ENCODE measurements at places on chromosomes 12 and 14.

- DNase-seq: no peak
Measured at GRCh38 chr12:121404734-121405133, 4.8 kb downstream of the RNF34 start.

DNA sequence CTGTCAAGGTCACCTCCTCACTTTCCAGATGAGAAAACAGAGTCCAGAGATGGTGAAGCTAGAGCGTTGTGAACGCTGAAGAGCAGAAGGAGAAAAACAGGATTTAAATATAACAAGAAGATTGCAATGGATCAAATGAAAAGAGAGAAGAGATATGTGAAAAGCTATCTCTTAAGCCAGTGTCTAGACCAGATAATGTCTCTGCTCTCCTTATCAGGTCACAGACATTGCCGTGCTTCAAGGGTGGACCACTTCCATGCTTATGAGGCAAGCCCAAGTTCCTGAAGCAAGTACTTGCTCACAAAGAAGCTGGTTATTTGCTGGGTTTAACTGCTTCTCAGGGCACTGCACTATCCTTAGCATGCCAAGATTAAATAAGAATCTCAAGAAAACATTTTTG lies 31.6 kb upstream of the FRS2 start:
- no peak for DNase-seq

DNA sequence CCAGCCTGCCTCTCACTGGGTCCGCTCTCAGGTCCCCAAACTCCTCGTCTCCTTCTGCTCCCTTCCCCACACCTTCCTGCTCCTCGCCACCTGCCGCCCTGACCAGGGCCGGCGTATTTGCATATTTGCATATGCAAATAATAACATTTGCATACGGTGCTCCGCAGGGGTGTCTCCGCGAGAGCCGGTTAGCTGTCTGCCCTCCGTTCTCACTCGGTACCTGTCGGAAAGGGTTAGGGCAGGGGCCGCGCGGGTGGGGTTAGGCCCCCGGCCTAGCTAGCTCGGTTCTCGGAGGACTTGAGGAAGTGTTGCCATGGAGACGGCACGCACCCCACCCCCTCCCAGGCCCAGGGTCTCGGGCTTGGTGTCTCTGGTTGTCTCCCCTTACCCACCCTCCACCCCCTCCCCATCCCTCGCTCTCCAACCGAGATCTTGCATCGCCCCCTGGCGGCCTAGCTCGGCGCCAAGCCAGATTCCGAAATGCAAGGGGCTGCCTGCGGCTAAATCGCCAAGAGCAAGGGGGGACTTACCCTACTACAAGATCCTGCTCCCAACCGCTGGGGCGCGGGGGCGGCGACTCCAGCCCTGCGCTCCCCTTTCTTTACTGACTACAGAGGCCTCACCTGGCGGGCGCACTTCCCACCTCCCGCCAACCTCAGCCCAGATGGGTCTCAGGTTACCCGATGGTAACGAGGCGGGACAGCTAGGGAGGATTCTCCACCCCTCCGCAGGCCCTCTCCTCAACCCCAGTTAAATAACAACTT lies 8.1 kb downstream of the STAC3 start:
- DNase-seq: peak; percentile 83

DNA sequence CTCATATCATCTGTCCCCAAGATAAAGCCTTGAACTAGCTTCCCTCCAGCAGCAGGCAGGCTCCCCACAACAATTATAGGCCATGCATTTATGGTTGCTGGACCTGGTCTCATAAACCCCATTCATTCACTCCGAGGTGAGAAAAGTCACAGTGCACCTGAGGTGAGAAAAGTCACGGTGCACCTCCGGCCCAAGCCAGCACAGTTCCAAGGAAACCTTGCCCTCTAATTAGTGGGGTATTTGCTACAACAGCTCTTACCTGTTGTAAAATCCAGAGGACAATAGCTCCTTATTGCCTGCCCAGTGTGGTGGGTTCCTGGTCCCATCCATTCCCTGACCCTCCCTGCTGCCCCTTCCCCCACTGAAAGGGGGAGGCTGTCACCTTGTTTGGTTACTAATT lies 65.6 kb downstream of the FBXL14 start:
- no peak for DNase-seq

- no peak for DNase-seq
Measured at GRCh38 chr12:108325549-108325948, 13.6 kb downstream of the CMKLR1 start.

DNA sequence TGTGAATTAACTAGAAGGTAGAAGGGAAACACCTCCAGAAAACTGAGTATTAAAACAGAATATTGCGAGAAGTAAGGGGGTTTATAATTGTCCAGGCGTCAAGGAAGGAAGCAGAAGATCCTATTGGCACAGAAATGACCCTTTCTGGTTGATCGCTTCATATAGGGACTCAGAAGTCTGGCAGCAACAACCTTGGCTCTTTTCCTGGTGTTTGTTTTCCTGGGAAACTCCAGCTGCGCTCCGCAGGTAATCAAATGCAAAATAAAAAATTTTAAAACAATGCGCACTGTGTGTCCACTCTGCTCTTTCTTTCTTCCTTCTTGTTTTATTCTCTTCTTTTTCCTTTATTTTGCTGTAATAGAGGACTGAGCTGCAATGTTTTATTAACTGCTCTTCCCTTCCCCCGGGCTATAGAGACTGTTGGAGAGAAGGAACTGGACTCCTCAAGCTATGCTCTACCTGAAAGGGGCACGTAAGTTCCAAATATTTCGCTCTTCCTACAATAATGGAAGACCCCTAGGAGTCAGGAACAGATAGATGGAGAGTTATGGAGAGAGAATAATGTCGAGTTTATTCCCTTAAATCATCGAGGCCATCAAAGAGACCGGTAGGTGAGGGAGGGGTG lies 737 bp downstream of the SPX start:
- peak; percentile 10 for DNase-seq

DNA sequence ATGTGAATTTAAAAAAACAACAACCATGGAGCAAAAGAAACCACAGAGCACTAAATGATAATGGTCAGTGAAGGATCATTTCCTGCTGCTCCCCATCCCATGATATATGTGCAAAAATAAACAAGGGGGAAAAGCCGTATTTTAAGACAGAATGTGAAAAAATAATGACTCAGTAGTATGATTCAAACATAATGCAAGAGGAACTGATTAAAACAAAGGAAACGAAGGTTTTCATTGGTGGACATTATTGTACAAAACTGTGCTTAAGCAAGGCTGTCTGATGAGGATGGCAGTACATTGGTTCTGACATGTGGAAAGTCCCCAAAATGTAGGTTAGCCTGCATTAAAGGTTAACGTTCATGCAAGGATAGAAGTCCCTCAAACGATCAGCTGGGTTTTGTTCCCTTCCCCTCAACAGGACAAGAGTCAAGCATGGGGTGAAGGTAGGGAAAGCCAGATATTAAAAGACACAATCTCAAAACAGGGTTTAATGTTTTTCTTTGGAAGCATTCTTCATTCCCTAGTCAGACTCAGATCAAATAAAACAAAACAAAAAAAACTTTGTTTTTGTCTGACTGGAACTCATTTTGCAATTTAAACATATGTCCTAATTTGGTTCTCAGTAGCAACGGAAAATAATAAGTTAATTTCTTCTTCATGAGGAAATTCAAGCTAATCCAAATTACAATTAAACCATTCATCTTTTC lies 26.3 kb upstream of the PTGDR start:
- DNase-seq: no peak

DNA sequence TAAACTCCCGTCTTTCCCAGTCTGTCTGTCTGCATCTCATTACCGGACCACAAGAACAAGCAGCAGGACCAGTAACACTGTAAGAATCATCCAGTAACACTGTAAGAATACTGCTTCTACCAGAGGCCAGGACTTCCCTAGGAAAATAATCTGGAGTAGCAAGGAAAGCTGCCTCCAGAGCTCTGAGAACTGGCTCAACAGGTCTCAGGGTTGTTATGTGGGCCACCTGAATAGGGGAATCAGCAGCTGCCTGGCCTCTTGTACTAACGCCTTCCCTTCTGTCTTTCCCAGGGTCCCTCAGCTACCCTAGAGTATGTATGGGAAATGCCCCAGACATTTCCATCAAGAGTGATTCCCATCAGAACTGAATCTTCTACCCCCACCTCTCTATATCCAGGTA lies 954 bp upstream of the SLC39A2 start:
- DNase-seq: no peak

- DNase-seq: no peak
Measured at GRCh38 chr14:68611599-68611998, 181.3 kb downstream of the ZFP36L1 start.

DNA sequence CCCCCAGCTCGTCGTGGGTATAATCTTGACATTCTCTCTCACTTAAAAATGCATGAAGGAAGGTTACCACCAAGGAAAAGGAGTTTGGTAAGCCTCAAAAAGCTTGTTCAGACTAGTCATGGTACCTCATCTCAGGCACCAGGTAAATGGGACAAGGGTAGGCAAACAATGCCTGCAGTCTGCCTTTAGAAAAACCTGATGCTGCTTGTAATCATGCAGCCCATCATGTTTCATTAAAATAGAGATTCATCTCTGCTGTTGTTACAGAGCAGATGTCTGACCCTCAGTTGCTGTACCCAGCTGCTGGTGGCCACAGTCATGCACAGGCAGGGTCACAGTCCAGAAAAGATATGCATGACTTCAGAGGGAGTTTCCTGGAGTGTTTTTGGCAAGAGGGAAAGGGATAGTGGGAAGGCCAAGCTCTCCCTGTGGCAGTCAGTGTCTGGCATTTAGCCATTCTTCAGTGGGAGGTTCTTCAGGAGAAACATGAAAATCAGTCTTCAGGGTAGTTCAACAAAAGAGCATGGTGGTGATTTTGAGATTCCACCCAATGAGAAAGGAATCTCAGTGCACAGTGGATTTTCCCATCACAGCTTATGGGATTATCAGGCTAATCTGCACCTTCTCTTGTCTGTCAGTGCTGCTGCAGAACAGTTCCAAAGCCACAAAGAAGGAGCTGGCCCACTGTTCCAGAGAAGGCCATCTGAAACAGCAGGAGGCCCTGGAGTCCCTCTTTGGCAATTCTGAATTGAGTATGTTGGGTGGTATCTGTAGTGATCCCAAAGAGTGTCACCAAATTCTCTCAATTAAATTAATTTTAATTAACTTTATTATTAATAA lies 202.7 kb upstream of the FRMD6 start:
- no peak for DNase-seq

DNA sequence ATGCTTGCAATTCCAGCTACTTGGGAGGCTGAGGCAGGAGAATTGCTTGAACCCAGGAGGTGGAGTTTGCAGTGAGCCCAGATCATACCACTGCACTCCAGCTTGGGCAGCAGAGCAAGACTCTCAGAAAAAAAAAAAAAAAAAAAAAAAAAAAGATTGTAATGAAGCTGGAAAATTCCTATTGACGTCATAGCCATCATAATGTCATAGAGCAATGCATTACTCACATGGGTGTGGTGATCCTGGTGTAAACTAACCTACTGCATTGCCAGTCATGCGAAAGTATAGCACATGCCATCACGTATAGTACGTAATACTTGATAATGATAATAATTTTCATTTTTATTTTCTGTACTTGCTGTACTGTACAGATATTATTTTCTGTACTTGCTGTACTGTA lies 42.7 kb upstream of the NID2 start:
- no peak for DNase-seq

DNA sequence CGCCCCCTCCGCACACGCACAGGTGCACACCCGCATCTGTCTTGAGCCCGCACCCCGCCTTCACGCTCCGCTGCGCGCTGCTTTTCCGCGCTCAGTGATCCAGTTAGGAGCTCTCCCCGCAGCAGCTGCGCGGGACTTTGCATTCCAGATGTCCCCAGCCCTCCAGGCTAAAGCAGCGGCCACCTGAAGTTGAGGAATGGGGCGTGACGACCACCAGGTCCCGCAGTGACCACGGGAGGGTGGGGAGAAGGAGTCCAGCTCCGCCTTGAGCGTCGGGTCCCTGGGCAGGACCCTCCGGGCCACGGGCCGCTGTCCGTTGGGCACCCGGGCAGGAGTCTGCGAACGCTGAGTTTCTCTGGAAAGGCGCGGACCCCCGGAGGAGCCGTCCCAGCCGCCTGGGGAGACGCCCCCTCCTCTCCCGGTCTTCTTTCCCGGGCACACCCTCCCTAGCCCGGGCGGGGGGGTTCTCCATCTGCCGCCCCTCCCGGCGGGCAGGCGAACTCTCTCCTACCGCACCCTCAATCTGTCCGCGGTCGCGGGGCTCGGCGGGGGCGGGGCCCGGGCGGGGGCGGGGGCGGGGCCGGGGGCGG lies 334 bp upstream of the TMEM132C start:
- no peak for DNase-seq

DNA sequence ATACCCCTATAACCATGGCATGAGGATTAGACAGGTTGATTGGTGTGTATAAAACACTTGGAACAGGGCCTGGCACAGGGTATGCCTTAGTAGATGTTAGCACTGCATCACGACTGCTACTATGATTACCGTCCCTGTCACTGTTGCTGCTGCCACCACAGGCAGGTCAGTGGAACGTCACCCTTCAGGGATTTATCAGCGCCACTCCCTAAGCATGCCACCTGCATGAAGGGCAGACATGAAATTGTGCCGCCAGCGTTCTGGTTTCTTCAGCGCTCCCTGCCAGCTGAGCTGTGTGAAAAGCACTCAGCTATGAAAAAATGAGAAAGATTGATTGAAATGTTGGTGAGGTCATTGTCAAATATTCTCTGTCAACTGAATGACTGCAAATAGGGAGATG lies 477.0 kb downstream of the DPF3 start:
- peak; percentile 23 for DNase-seq

DNA sequence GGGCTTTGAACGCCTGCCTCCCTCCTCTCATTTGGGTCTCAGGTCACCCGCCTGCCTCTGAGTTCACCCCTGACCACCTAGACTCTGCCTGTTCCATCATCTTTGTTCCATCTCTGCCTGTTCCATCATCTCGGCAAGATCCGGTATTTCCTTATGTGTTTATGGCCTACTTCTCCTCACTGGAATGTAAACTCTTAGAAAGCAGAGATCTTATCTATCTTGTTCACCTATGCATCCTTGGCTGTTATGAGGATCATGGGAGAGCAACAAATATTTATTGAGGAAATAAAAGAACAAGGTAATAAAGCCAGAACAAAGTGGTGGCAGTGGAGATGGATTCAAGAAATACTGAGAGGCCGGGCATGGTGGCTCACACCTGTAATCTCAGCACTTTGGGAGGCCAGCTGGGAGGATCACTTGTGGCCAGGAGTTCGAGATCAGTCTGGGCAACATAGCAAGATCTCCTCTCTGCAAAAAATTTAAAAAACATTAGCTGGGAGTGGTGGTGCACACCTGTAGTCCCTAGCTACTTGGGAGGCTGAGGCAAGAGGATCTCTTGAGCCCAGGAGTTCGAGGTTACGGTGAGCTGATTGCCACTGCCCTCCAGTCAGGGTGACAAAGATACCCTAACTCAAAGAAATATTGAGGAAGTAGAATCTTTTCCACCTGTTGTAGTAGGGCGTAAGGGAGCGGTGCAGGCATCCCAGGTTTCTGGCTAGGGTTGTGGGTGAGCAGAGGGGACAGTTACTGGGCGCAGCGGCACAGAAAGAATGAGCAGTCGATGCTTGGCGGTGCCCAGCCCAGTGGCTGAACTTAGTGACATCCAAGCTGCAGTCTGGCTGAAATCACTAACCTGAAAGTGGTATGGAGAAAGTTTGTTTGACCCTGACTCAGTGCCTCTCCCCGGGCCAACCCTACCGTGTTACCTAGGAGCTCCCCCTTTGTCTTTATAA lies 1.7 kb upstream of the KLC1 start:
- no peak for DNase-seq

- DNase-seq: no peak
Measured at GRCh38 chr14:68622856-68623255, 170.0 kb downstream of the ZFP36L1 start.
